ENCODE measurements at places on chromosomes 7 and 10.

DNA sequence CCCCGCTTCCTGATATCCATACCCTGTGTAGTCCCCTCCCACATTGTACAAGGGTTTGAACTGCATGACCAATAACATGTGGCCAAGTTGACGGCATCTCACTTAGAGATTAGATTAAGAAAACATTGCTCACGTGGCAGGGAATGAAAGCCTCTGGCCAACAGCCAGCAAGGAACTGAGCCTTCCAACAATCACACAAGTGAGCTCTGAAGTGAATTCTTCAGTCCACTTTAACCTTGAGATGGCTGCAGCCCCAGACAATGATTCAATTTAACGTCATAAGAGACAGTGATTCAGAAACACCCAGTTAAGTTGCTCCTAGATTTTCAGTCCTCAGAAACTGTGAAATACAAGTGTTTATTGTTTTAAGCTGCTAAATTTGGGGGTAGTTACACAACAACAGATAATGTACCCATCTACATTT, 165.9 kb upstream of the PLXNA4 start:
- no peak for DNase-seq

DNA sequence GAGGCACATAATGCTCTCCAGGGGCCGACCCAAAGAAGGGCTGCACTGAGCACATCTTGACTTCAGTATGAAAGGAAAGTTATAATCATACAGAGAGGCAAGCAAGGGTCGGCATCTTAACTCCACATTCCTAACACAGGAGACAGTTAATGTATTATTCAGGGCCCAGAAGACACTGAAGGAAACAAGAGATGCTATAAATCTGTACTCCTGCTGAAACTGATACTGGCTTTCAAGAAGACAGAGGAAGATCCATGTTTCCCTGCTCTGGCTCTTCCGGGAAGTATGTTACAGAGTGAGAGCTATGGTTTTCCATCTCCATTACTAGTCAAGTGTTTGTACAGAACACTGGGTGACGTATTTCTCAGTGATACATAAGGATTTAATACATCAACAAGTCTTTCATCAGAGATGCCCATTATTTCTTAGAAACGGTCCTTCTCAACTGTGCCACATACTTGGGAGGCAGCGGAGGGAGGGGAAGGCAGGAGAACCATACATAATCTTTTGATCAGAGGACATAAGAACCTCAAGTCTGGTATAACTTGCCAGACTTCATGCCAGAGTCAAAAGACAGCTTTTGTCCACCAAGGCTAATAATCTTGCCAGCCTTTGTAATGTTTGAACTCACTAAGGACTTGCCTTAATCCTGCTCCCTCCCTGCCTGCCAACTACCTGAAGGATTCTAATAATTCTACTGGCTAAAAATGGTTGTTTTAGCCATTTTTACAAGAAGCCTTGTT, 58.1 kb downstream of the ENO4 start:
- no peak for DNase-seq

GRCh38 chr7:99489235-99489634, 10.8 kb downstream of the ZNF394 start:
- no peak for DNase-seq

- no peak for DNase-seq
These were observed 133.5 kb upstream of the CDK13 start for GRCh38 chr7:39816462-39817060.

DNA sequence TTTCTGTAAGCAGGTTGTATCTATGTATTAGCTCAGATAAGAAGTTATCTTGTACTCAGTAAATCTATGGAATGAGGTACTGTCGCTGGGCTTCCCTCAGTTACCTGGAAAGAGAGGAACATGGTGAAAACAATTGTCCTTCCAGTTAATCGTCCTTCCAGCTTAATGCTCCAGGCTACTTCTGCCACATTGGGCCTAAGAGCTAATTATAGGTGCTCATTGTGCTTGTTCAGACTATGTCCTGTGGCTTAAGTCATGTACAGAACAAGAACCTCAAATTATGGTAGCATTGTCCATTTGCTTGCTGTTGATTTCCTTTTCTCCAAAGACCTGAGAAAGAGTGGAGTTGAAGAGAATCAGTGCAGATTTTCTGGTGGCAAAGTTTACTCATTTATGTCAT, 86.1 kb upstream of the MBL2 start:
- no peak for DNase-seq

GRCh38 chr7:16648551-16648950, 2.6 kb downstream of the BZW2 start:
- DNase-seq = no peak

GRCh38 chr7:435630-436366, 83.8 kb downstream of the PDGFA start:
- no peak for DNase-seq

DNA sequence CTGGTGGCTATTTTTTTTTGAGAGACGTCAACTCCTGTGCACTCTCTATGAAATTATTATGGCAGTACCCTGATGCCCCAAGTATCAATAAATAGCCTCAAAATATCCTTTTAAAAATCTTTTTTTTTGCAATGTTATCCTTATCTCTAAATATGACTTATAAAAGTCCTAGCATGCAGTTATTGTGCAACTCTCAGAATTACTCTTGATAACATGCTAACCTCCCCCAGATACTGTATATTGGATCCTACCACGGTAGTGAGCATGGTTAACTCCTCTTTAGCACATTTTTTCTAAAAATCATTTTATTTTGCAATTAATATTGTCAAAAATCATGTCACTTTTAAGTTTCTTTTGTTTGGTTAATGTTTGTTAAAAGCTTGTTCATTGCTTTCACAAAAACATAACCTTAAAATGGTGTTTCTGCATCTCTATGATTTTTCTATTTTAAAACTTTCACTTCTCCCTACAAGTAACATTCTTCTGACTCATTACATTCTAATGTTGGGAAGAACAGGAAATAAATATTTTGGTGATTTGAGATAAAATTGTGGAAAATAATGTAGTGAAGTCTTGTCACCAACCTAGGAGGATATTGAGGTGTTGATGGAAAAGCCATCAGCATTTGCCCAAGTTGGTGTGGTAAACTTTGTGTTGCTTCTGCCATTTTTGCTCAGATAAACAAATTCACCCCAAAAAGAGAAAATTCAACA, 42.1 kb upstream of the ADRA2A start:
- no peak for DNase-seq

DNA sequence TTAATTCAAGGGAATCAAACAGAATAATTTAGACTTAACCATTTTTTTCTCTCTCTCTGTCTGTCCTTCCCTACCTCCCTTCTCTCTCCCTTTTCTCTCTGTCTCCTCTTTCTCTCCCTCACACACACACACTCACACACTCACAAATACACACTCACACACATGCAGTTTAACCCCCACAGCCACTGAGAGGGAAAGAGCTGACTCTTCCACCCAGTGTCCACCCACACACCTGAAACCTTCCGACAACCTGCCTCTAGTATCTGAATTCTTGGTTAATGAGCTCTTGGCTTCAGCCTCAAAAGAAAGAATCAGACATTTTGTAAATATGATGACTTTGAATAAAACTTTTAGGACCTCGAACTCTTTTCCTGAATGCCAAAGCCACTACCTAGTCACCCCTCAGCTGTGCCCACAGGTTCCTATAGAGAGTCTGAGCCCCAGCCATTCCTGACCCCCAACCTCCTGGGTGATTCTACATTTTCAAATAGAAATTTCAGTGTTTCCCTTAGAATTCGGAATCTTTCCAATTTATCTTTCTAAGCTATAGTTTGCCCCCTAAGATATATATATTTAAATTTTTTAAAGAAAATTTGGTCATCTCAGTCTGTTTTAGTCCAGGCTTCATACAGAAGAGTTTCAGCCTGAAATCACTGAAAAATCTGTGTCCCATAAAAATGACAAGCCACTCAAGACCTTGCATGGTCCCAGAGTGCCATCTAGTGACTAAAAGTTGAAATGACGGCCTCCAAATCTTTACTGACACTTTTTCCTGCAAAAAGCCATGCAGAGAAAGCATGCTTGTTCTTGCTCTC, 202.8 kb downstream of the IPMK start:
- DNase-seq = no peak

GRCh38 chr7:26937306-26937705, 72.9 kb upstream of the SKAP2 start:
- DNase-seq = no peak

DNA sequence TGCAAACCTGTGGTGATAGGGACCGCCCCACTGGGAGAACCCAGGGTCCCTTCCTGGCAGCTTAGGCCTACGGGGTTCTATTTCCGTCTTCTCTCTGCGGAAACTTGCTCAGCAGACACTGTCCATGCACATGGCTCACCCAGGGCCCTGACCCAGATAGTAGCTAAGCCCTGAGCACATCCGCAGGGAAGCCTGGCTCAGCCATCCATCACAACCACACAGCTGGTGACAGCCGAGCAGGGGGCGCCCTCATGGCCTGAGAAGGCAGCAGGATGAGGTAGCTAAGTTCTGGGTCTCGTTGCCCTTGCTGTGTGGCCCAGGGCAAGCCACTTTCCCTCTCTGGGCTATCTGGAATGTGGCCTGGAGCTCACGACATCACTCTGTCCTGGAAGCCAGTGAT, 23.3 kb downstream of the NPTX2 start:
- DNase-seq = no peak

- DNase-seq = no peak
These were observed 55.2 kb downstream of the GCC1 start for GRCh38 chr7:127530148-127530547.

- no peak for DNase-seq
These were observed 293.3 kb upstream of the SHH start for GRCh38 chr7:156105337-156106106.

- DNase-seq = no peak
These were observed 333.3 kb upstream of the ETV1 start for GRCh38 chr7:14322724-14323123.

GRCh38 chr7:41503438-41503837, 199.5 kb downstream of the INHBA start:
- DNase-seq = no peak

- no peak for DNase-seq
These were observed 14.6 kb upstream of the BPGM start for GRCh38 chr7:134632052-134632451.

DNA sequence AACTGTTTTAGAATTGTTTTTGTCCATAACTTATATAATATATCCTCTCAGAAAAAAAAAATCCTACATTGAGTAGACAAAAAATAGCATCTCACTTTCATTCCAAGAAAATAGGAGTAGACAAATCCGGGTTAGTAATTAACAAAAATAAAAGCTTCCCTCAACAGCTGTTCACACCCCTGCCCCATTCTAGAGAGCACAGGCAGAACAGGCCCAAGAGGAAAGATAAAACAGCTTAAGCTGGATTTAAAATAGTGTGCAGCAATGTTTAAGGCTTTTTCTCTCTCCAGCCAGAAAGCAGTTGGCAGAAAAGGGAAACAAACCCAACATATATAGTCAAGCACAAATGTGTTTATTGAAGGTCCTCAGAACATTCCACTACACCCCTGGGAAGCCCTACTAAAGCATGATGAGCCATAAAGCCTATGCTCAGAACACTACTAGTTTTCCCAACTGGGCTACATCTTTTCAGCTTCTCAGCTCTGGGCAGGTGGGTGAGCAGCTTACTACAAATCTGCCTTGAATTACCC, 189.9 kb downstream of the MTERF1 start:
- no peak for DNase-seq

- no peak for DNase-seq
These were observed at the start of gene ENTPD1 for GRCh38 chr10:95756041-95756761. ENTPD1 (plus strand) TSS chr10:95756163; CDS start chr10:95756240, 77 bp downstream.

GRCh38 chr7:149729983-149730801, 43.2 kb downstream of the ZNF467 start:
- DNase-seq = no peak

DNA sequence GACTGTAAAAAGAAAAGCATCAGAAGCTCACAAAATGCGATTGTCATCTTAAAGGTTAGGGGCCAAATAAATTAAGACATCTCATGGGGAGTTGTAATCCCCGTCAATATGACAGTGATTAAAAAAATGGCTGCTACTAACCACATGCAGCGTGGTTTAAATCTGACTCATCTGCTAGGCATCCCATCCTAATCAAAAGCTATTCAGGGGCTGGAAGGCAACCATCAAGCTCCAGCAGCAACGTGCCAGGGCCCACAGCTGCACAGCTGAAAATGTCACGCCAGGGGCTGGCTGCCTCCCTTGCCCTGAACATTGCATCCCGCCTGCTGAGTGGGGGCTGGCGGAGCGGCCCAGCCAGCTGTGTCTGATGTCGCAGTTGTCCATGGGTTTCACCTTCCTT, 66.3 kb upstream of the FRMD4A start:
- no peak for DNase-seq

All from GM12891 (cell line).